ENCODE measurements at places on chromosomes 6 and 20. TPM values are rescaled to one million over a fixed set of nuclear protein-coding genes. Genes with fewer than 3 reads are reported as not detected.

The LAMA2 gene
- total RNA-seq, result 121 TPM

The NKX2-2 gene
- total RNA-seq, result not detected

The TAGAP gene
- 1.2 TPM for total RNA-seq

The PROKR2 gene
- not detected for total RNA-seq

The SNPH gene
- total RNA-seq, result 3.0 TPM

DNA sequence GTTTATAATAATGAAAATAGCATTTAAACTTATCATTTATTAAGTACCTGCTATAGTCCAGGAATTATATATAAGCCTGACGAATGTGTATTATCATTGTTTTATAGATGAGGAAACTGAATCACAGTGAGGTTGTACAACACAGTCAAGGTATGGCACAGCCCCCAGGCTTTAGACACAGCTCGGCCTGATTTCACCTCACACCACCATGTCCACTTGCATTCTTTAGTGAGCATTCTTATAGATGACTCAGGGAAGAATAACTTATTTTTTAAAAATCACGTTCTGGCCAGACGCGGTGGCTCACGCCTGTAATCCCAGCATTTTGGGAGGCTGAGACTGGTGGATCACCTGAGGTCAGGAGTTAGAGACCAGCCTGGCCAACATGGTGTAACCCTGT, 289.0 kb downstream of the SYNE1 start:
- H3K4me1 ChIP-seq, result no peaks in the 10 kb centered on the region
- no peak overlapping the region for H3K4me3 ChIP-seq
- H3K27ac ChIP-seq, result no peak overlapping the region
- no peaks in the 10 kb centered on the region for H3K36me3 ChIP-seq

- no peaks in the 10 kb centered on the region for H3K4me1 ChIP-seq
- H3K4me3 ChIP-seq, result no peak overlapping the region
- no peaks in the 10 kb centered on the region for H3K27me3 ChIP-seq
- no peak for DNase-seq
Measured at GRCh38 chr6:61841958-61842357, 444.1 kb downstream of the KHDRBS2 start.

- no peaks in the 10 kb centered on the region for H3K27me3 ChIP-seq
- H3K27ac ChIP-seq, result no peak overlapping the region
- no peaks in the 10 kb centered on the region for H3K4me1 ChIP-seq
- no peak overlapping the region for H3K4me3 ChIP-seq
Measured at GRCh38 chr6:31228476-31228875, 43.4 kb downstream of the HLA-C start.

- no peaks in the 10 kb centered on the region for H3K27me3 ChIP-seq
- DNase-seq, result no peak
Measured at GRCh38 chr6:106037060-106037459, 49.1 kb upstream of the PRDM1 start.

GRCh38 chr6:39646751-39647420, 78.3 kb downstream of the KIF6 start:
- H3K36me3 ChIP-seq, result no peaks in the 10 kb centered on the region
- H3K27me3 ChIP-seq, result no peaks in the 10 kb centered on the region
- H3K4me1 ChIP-seq, result no peaks in the 10 kb centered on the region
- no peak overlapping the region for H3K27ac ChIP-seq
- no peak for DNase-seq

DNA sequence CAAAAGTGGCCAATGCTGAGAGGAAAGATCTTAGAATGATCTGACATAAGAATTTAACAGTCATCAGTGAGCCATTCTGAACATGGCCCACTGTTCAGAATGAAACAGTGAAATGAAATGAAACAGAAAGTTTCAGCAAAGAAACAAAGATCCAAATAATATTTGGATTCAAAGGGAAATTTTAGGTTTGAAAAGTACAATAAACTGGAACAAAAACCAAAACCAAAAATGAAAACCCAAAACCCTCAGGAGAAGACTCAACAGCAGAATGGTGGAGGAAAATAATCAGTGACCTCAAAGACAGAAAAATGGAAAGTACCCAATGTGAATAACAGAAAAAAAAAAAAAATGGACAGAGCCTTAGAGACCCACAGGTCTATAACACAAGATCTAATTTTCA, 66.1 kb upstream of the EMILIN3 start:
- H3K36me3 ChIP-seq, result no peaks in the 10 kb centered on the region
- H3K27me3 ChIP-seq, result no peaks in the 10 kb centered on the region
- no peak for DNase-seq
- no peak overlapping the region for H3K27ac ChIP-seq

DNA sequence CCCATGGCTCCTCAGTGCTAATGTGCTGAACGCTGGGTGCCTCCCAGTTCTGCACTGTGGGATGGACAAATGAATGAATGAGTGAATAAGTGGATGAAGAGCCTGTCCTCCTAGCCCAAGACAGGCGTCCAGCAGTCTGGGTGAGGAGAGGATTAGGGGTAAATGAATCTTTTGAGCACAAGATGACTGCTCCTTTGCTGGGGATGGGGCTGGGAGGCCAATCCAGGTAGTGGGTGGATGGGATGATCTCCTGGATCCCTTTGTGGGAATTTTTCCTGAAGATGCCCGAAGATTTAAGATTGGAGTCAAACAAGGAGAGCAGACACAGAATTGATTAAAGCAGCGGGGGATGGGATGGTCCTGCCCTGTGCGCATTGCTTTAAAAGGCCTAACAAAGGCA, 65.3 kb upstream of the MLN start:
- H3K27me3 ChIP-seq, result no peaks in the 10 kb centered on the region
- no peaks in the 10 kb centered on the region for H3K36me3 ChIP-seq
- no peaks in the 10 kb centered on the region for H3K4me1 ChIP-seq
- no peak overlapping the region for H3K27ac ChIP-seq
- DNase-seq, result no peak

DNA sequence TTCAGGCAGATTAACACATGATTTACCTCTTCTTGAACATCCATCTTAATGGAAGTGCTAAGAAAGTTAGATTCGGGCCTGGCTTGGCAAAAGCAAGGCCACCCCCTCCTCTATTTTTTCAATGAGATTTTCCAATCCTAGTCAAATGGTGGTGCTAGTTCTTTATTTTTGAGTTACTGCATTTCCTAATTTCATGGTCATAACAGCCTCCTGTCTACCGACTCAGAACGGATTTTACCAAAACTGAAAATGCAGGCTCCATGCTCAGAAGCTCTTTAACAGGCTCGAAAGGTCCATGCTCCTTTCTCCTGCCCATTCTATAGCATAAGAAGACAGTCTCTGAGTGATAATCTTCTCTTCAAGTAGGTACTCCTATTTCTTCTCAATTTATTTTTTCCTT, 117.2 kb upstream of the ESR1 start:
- H3K27me3 ChIP-seq, result no peaks in the 10 kb centered on the region
- peak overlapping the region; percentile 69 for H3K27ac ChIP-seq
- peaks cover 3% of the 10 kb centered on the region for H3K4me1 ChIP-seq
- DNase-seq, result peak; percentile 29
- H3K4me3 ChIP-seq, result peak overlapping the region; percentile 29
